ENCODE measurements at places on chromosomes 7 and 10.

DNA sequence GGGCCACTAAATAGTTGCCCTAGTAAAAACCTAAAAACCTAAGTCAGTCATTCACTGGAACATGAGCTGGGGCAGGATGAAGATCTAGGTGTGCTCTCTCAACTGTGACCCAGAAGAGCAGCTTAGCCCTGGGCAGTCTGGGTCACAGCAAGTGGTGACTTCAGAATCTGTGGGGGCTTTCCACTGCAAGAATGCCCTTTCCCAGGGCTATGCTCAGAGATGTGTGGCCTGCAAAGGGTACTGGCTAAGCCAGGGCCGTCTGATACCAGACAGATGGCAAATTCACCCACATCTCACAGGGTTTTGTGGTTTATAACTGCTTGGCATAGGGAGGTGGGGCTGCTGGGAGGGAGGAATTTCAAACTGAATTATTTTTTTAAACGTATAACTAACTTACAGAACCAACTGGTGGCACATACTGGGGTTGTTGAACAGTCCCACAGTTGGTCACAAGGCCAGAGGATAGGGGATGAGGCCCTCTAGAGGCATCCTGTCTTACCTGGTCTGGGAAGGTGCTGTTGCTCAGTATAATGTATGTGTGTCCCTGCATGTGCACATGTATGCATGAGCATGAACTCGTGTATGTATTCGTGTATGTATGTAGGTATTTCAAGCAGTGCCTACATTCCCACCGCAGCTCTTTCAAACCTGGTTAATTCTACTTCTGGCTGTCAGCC lies 63.2 kb downstream of the PRPF18 start:
- no peak for DNase-seq

GRCh38 chr10:69572159-69573055 lies 815 bp downstream of the NEUROG3 start:
- DNase-seq: no peak

DNA sequence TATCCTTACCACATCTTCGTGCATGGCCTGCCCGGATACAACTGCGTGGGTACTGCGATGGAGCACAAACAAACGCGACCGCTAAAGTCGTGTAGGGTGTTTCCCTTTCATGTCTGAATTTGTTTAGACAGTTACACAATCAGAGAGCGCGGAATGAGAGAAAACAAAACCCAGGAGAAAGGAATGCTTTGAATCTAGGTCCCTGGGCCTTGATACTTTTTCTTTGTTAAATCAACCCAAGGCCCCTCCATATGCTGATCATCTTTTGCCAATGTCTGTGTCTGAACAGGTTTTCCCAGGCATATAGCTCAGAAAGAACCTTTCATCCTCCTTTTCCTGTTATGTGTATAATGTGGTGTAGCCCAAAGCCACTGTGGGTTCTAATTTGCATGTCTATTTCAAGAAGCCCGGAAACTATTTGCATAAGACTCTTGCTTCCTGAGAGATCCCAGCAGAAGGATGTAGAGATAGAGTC lies 145.8 kb downstream of the FRMD4A start:
- DNase-seq: no peak

GRCh38 chr7:2036786-2037185 lies 196.0 kb downstream of the MAD1L1 start:
- no peak for DNase-seq

DNA sequence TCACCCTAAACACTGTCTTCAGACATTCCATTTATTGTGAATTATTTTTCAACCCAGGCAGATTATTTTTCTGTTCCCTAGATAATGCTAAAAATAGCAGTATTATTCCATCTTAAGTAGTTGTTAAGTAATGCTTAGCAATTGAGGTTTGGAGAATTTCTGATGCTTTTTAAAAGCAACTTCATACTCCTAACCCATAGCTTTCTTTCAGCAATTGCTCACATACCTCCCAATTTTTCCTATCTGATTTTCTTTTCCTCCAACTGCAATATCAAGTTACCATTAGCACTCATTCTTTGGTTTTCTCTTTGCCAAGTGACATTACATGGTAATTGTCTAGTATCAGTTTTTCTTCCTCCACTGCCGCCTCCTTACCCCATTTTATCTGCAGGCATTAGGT lies 104.7 kb downstream of the GPR85 start:
- DNase-seq: no peak

- DNase-seq: no peak
Observed at GRCh38 chr7:155919391-155920067, 107.3 kb upstream of the SHH start.

GRCh38 chr10:99374972-99375371 lies 45.8 kb downstream of the CNNM1 start:
- DNase-seq: no peak

Data from LoVo (cell line).